ENCODE measurements at places on chromosomes 6 and 20. TPM values are rescaled to one million over a fixed set of nuclear protein-coding genes. Genes with fewer than 3 reads are reported as not detected.

The BCAS1 gene
- not detected for total RNA-seq

The CALHM6 gene
- 3.1 TPM for total RNA-seq

The LTB gene
- total RNA-seq = not detected

The DPPA5 gene
- not detected for total RNA-seq

The CARMIL1 gene
- 29.4 TPM for total RNA-seq

The SLC22A1 gene
- total RNA-seq = not detected

The TFAP2D gene
- total RNA-seq = not detected

The TMEM14C gene
- 133 TPM for total RNA-seq

The PSORS1C2 gene
- not detected for total RNA-seq

The KCNK5 gene
- 2.0 TPM for total RNA-seq
